ENCODE measurements at places on chromosomes 12 and 14. TPM values are rescaled to one million over a fixed set of nuclear protein-coding genes. Genes with fewer than 3 reads are reported as not detected.

The PUS1 gene
- 26.3 TPM for polyA plus RNA-seq

The SERPINA12 gene
- not detected for polyA plus RNA-seq

The KCNMB4 gene
- polyA plus RNA-seq, result 1.6 TPM

The A2M gene
- 104 TPM for polyA plus RNA-seq

The NDUFA12 gene
- polyA plus RNA-seq, result 131 TPM

The NUBPL gene
- 4.2 TPM for polyA plus RNA-seq

The KRT82 gene
- polyA plus RNA-seq, result not detected

The SPTB gene
- polyA plus RNA-seq, result 0.19 TPM

The CCDC177 gene
- polyA plus RNA-seq, result 0.25 TPM

The FGF23 gene
- polyA plus RNA-seq, result not detected

The STAC3 gene
- polyA plus RNA-seq, result 3.5 TPM

The PRMT5 gene
- 39.6 TPM for polyA plus RNA-seq

The RAD9B gene
- polyA plus RNA-seq, result 0.23 TPM

The SELPLG gene
- 3.5 TPM for polyA plus RNA-seq

The ADCY4 gene
- polyA plus RNA-seq, result 18.8 TPM

The KSR2 gene
- 0.03 TPM for polyA plus RNA-seq

The ATN1 gene
- polyA plus RNA-seq, result 48.8 TPM

The JAG2 gene
- polyA plus RNA-seq, result 27.2 TPM

The CLEC14A gene
- polyA plus RNA-seq, result 1.8 TPM

The ALKBH1 gene
- polyA plus RNA-seq, result 10.2 TPM

The MGAT4C gene
- polyA plus RNA-seq, result not detected

The PNMA1 gene
- 13.9 TPM for polyA plus RNA-seq

The LGALS3 gene
- 676 TPM for polyA plus RNA-seq

The KRT77 gene
- 0.03 TPM for polyA plus RNA-seq

The TAS2R46 gene
- polyA plus RNA-seq, result not detected
